ENCODE measurements at places on chromosomes 6 and 20. TPM values are rescaled to one million over a fixed set of nuclear protein-coding genes. Genes with fewer than 3 reads are reported as not detected.

Gene FAM162B
- not detected for total RNA-seq

Gene CDH26
- 0.09 TPM for total RNA-seq

Gene OR2J3
- not detected for total RNA-seq

Gene UNC5CL
- 0.33 TPM for total RNA-seq

Gene KIF25
- total RNA-seq = 0.07 TPM

Gene DEFB124
- not detected for total RNA-seq

Gene TMC2
- not detected for total RNA-seq

Gene GHRH
- not detected for total RNA-seq

Gene TFAP2D
- total RNA-seq = not detected

Gene RCAN2
- total RNA-seq = not detected

Gene SLX4IP
- 3.4 TPM for total RNA-seq

Gene SCAND1
- 91.3 TPM for total RNA-seq
